NCI-H524 treated with DMSO at 0.1 percent for 48 hours (cell line): ENCODE measurements at places on chromosomes 6 and 20.

- no peak for DNase-seq
These were observed 15.5 kb downstream of the RIPOR3 start for GRCh38 chr20:50675671-50676376.

DNA sequence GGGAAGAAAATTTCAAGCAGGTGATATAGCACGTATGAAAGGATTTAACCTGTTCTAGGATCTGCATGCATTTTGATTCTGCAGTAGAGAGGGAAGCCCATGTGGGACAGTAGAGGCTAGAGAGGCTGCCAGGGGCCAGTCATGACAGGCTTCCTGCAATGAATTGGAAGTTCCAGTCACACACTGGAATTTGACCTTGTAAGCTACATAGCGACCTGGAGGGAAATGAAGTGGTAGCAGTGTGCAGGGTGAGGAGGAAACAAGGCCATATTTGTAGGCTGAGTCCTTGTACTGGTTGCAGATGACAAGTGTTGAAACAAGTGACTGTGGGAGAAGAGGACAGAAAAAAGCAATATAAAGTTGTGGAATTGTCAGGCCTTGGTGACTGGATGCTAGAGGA, 58.6 kb upstream of the OLIG3 start:
- DNase-seq, result no peak

- DNase-seq, result no peak
These were observed 2.1 kb downstream of the TSPYL4 start for GRCh38 chr6:116251568-116252384.

DNA sequence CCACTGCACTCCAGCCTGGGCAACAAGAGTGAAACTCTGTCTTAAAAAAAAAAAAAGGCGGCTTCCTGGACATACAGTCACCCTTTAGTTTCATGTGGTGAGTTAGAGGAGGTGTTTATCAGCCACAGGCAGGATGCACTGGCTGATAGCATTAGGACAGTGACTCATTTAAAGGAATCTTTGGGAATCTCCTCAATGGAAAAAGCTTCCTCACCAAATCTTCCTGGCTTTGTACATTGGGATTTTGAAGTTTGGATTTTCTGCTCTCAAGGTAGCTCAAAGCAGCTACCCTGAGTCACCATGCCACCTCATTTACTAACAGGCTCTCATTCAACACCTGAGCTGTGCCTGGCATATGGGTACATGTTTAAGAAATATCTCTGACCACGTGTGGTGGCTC, 20.2 kb downstream of the PRPH2 start:
- no peak for DNase-seq

DNA sequence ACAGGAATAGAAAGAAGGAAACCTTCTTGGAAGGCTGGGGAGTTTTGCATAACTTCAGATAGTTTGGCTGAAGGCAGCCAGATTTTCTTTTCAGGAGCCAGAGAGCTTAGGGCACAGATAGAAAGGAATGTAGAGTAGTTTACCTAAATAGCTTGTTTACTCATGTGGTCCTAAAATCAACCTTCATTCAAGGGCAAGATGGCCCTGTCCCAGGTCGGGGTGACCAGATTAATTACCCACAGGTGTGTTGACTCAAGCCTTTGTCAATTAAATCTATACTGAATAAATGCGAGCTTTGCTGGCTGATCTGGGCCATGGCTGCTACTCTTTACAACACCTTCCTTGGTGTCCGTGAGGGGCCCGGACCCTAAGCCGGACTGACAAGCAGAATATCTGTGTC, 792.0 kb upstream of the MAN1A1 start:
- DNase-seq, result no peak

DNA sequence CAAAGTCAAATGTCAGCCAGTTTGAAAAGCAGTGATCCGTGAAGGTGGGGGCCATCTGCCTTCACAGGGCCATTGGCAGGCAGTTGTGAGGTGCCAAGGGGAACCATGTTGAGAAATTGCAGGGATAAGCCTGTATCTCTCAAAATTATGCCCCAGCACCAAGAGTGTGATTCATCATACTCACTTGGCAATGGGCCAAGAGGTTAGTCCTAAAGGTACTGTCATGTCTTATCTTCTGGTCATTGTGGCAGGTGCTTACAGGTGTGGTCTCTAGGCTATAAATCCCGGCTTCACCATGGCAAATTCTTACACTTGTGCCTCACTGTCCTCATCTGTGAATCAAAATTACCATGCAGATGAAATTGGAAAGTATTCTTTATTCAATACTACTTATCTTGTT, 150.7 kb upstream of the LAMP5 start:
- no peak for DNase-seq

- DNase-seq, result peak; percentile 80
These were observed 151.1 kb upstream of the B3GAT2 start for GRCh38 chr6:71107911-71108420.

- DNase-seq, result no peak
These were observed 91.9 kb upstream of the SUPT3H start for GRCh38 chr6:45469663-45470062.

- no peak for DNase-seq
These were observed 180.4 kb downstream of the BTBD9 start for GRCh38 chr6:38459291-38459690.

- no peak for DNase-seq
These were observed 8.8 kb downstream of the GPR31 start for GRCh38 chr6:167148997-167149396.

DNA sequence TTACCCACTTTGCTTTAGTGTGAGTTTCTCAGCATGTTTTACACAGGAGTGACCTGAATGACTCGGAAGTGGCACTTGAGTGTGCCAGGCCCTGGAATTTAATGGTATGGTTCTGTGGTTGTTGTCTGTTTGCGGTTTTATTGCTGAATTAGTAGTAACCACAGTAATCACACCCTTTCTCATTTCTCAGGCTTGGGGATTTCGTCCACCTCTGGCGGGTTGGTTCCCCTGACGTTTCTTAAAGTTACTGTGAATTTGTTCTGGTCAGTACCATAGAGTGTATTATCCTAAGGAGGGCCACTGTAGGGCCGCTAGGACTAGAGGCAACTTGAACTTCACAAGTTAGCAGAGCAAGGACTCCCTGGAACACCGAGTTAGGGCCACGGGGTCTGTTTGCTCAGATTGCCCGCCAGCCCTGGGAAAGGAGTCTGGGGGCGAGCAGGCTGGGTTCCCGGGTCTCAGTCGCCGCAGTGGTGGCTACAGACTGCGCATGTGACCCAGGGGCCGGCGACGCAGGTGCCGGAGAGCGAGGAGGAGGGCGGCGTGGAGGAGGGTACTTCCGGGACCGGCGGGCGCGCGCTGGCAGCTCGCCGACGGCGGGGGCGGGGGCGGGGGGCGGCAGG, 546 bp upstream of the KLHL32 start:
- no peak for DNase-seq

DNA sequence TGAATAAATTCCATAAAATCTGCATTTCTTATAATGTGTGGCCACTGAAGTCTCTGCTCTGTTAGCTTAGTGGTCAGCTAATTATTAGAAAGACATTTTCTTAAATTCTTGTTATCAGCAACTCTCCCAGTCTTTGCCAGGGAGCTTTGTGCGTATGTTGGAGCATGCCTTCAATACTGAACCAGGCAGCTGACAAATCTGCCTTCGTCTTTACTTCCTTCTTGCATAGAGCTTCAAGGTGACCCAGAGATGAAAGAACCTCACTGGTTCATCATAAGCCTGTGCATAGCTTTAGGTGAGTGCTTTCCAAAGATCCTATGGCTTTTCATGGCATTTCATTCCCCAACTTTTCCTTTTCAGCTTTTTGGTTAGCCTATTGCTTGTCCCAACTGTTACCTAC, 43.0 kb upstream of the NELFCD start:
- no peak for DNase-seq

DNA sequence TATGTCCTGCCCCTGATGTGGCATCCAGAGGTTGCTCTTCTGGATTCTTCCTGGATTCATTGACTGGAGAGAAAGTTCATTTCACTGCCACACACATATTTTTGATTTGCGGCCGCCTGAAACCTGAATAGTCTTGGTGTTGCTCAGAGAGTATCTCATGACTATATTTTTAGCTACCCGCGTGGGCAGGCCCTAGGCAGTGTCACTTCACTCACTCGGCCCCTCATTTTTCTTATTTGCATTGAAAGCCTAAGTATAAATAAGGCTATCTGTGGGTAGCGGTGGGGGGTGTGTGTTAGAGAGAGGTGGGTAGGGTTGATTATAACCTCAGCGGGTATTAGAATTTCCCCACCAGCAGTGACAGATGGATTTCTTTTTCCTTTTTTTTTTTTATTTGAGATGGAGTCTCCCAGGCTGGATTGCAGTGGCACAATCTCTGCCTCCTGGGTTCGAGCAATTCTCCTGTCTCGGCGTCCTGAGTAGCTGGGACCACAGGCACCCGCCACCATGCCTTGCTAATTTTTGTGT, 113.5 kb downstream of the JARID2 start:
- no peak for DNase-seq
